ENCODE measurements at places on chromosomes 12 and 14.
A peak's percentile ranks its signal among the peaks of the same experiment; 100 is the strongest.

GRCh38 chr12:120666571-120667390 lies 20.2 kb upstream of the MLEC start:
- no peak for DNase-seq

DNA sequence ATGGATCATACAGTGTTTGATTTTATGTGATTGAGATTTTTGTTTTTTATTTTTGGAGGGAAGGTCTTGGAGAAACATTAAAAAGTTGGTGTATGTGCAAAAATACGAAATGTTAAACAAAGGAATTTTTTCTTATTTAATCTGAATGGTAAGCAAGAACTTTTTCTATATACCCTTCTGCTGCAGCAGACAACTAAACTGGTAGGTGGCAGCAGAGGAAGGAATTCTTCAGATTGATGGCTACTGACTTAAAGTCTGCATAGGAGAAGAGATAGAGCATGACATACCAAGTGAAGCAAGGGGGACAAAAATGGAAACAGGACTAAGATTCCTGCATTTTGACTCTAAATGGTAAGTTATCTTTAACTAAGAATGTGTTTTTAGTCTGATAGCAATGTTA lies 42.0 kb upstream of the A2ML1 start:
- peak; percentile 56 for DNase-seq

GRCh38 chr14:88430976-88431375 lies 45.5 kb downstream of the SPATA7 start:
- DNase-seq: no peak

DNA sequence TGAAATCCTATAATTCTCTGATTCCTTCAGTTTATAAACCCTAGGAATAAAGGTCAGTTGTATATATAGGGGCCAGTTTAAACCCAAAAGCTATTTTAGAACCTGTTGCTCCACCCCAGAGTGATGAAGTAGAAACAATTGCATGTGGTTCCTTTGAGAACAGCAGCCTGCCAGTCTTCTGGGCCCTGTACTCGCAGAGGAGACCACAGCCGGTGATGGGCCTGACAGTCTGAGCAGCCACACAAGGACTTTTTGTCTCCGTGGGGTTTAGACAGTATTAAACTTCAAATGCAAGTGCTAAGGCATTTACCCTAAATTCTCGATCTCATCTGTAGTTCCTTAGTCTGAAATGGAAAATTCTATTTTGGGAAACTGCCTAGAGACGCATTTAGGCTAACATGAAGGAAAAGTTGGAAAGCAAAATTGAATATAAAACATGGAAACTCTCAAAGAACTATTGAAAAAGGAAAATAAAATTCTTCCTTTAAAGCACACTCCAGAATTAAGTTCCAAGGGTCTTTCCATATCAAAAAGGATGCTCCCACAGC lies 80.6 kb downstream of the PRICKLE1 start:
- no peak for DNase-seq

- DNase-seq: no peak
Measured at GRCh38 chr14:69924201-69924600, 45.0 kb downstream of the SMOC1 start.

- DNase-seq: no peak
Measured at GRCh38 chr12:75657831-75658230, 146.4 kb upstream of the KRR1 start.

DNA sequence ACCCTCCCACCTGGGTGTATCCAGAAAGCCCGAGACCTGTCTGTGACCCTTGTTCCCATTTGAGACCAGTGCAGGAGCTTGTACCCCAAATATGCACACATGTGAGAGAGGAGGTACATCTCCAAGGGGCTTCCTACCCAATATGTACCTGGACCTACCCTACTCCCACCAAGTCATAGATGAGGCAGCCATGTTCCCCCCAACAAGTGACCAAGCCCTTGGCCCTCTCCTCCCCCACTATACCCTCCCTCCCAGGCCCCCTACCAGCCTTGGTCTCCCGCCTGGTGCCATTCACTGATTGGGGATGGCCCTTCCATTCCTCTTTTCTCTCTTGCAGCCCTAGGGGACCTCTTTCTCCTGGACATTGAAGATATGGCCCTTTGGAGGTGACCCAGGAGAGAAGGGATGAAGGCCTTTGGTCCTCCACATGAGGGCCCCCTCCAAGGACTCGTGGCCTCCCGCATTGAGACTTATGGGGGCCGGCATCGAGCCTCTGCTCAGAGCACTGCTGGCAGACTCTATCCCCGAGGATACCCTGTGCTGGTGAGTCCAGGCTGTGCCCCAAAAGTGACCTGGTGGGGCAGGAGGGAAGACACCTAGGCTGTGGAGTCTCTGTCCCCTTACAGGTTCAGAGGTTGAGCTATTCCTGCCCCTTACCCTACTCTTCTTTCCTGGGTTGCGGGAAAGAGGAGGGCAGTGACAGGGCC lies 1.5 kb downstream of the PLEKHG6 start:
- DNase-seq: no peak

GRCh38 chr12:7034464-7034863 lies 16.2 kb upstream of the LPCAT3 start:
- no peak for DNase-seq

DNA sequence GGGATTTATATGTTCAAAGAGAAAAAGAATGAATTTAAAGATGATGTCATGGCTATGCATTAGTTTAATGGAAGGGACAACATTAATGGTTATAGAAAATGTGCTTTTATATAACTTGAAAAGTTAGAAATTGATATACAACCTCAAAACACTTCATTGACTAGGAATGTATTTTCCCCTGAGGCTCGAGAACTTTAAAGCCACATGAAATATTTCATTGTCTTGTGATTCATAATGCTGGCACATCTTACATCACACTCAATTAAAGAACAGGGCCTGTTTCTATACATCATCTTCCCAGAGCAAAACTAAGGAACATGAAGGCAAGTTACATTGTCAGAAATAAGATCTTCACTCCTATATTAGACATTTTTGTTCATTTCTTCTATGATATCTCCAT lies 35.2 kb upstream of the PAWR start:
- peak; percentile 76 for DNase-seq
